CD4-positive, alpha-beta T cell treated with Interleukin-6 at 100 ng/mL for 8 hours (primary cell): ENCODE measurements at places on chromosomes 4 and X.

DNA sequence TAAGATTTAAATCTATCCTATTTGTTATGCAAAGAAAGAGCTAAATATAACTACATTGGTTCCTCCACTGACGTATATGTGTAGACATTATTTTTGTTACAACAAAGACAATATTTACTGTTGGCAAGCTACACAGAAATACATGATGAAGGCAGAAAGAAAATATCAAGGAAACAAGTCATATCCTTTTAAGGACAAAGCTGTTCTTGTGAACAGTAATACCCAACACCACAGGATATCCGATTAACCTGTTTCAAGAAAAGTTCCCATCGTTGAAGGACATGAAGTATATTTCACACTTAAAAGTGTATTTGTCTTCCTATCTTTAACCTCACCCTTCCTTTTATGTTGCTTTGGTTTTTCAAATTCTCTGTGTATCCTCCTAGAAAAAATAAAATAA is 235.8 kb upstream of the AADAT start:
- DNase-seq: no peak

DNA sequence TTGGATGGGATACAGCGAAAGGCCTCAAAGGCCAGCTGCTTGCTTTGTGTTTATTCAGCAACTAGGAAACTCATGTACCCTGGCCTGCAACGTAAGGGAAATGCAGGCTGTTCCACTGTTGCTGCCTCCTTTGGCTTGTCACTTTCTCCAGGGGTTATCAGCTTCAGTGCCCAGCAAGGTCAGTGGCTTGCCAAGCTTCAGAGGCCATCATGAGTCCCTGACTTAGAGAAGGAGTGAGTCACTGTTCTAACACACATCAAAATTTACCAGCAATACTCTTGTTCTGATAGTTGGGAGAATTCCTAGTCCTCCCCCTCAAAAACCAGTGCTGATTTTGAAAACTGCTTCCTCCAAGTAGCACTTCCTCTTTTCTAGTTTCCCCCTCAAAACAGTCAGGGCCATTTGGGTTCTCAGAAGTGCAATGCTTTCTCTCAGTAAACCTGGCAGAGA is 250.8 kb downstream of the ARHGAP24 start:
- no peak for DNase-seq

DNA sequence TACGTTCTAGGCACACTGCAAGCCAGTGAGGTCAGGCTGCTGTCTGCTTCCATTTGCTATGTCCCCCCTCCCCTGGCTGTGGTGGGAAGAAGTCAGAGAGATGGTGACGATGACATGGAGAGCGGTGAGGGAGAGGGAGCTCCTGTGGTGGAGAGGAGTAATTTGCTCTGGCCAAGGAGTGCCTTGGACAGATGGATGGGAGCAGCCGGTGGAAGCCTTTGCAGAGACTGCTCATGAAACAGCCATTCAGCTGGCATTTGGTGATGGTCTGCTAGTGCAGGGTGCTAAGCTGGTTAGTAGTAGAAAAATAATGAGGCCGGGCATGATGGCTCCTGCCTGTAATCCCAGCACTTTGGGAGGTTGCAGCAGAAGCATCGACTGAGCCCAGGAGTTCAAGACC is 124.1 kb downstream of the FHDC1 start:
- no peak for DNase-seq

- DNase-seq: no peak
Measured at GRCh38 chr4:62133101-62133897, 933.2 kb downstream of the ADGRL3 start.

GRCh38 chr4:8355864-8356565 is 84.5 kb downstream of the ACOX3 start:
- DNase-seq: no peak
